Left lobe of liver (tissue), 2 donors: ENCODE measurements at places on chromosomes 7 and 10. TPM values are rescaled to one million over a fixed set of nuclear protein-coding genes. Genes with fewer than 3 reads are reported as not detected.

- DNase-seq: no peak
Measured at GRCh38 chr10:114281006-114281405, 42.0 kb downstream of the VWA2 start.

- no peak for DNase-seq
Measured at GRCh38 chr10:74730246-74730645, 96.2 kb upstream of the KAT6B start.

DNA sequence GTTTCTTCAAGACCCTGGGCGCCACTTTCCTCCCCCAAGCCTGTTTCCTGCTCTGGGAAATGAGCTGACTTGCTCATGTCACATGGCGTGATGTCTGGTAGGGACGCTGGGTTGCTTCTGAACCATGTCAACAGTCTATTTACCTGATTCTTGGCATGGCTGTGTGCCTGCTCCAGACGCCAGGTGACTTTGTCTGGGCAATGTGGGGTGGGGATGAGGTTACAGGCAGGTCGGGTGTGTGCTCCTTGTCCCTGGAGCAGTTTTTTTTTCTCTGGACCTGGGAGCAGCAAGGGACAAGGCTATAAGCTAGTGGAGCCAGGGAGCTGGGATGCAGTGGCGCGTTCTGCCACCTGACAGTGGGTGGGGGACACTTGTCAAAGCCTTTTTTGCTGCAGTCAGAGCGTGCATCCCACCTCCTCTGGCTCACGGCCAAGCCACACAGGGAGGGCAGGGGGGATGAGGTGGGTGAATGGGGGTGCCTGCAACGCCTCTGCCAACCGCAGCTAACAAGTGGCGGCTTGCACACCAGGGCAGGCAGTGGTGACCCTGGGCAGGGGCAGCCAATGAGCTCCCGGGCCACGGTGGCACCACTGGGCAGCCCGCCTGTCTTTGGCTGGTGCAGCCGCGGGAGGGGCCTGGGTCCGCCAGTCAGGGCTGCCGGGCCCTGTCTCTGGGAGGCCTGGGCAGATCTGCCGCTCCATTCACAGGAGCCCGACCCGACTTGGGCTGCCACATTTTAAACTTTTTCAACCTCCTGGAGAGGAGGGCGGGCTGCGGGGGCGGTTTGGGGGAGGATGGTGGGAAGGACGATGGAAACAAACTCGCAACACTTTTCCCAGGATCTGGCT is 22.9 kb downstream of the DNAJB12 start:
- peak; percentile 95 for DNase-seq

Gene TDRD1
- 0.05 TPM for total RNA-seq

Gene TMEM130
- total RNA-seq: 0.10 TPM

Gene KCP
- total RNA-seq: 0.15 TPM
